Stimulated activated effector memory CD8-positive, alpha-beta T cell treated with anti-CD3 and anti-CD28 coated beads, Interleukin-12 subunit alpha, Interleukin-12 subunit beta, amount 100 ng/mL, for 72 hours (primary cell): ENCODE measurements at places on chromosomes 6 and 20.

- no peak for DNase-seq
Observed at GRCh38 chr20:63023071-63023935, 16.5 kb upstream of the BHLHE23 start.

- DNase-seq = no peak
Observed at GRCh38 chr6:53010504-53010903, 15.4 kb upstream of the GSTA4 start.

- no peak for DNase-seq
Observed at GRCh38 chr6:56370127-56370540, 122.8 kb upstream of the COL21A1 start.

- no peak for DNase-seq
Observed at GRCh38 chr6:148521586-148521985, 178.9 kb downstream of the SASH1 start.

GRCh38 chr20:14775778-14776177, 438.4 kb upstream of the FLRT3 start:
- DNase-seq = no peak

DNA sequence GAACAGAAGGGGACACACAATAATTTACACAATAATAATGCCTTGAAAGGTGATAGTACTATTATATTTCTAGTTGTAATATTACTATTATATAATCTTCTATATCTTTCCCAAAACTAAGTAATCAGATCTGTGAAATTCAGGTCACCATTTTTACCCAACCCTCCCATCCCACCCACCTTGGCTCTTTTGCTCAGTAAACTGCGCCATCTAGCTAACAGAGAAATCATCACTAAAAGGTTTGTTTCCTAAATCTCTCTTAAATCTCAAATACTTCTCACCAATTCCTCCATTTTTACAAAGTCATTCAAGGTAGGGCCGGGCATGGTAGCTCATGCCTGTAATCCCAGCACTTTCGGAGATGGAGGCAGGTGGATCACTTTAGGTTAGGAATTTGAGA, 83.4 kb downstream of the CDK19 start:
- no peak for DNase-seq

GRCh38 chr6:147116056-147116455, 88.2 kb upstream of the STXBP5 start:
- DNase-seq = no peak

- no peak for DNase-seq
Observed at GRCh38 chr6:67896476-67896875, 738.6 kb upstream of the ADGRB3 start.

DNA sequence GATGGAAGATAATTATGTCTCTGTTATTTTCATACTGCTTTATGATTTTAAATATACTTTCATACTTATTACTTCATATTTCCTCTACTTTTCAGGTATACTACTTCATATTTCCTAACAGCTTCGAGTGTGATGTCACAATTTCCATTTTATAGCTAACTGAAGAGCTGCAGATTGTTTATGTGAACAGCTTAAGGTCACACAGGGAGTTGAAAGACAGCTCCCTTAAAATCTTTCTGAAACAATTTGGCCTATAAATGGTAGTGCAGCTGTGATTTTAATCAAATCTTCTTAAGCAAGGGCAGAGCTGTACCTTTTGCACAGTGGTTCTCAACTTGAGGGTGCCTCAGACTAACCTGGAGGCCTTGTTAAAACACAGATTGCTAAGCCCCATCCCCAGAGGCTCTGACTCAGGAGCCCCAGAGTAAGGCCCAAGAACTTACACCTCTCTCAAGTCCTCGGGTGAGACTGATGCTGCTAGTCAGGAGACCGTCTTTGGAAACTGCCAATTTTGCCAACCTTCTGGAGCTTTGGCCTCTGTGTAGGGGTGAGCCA, 347.0 kb upstream of the HSF2 start:
- no peak for DNase-seq

GRCh38 chr20:37564388-37565133, 36.9 kb upstream of the BLCAP start:
- DNase-seq = peak; percentile 71

- DNase-seq = no peak
Observed at GRCh38 chr20:56621730-56622129, 7.4 kb upstream of the TFAP2C start.

DNA sequence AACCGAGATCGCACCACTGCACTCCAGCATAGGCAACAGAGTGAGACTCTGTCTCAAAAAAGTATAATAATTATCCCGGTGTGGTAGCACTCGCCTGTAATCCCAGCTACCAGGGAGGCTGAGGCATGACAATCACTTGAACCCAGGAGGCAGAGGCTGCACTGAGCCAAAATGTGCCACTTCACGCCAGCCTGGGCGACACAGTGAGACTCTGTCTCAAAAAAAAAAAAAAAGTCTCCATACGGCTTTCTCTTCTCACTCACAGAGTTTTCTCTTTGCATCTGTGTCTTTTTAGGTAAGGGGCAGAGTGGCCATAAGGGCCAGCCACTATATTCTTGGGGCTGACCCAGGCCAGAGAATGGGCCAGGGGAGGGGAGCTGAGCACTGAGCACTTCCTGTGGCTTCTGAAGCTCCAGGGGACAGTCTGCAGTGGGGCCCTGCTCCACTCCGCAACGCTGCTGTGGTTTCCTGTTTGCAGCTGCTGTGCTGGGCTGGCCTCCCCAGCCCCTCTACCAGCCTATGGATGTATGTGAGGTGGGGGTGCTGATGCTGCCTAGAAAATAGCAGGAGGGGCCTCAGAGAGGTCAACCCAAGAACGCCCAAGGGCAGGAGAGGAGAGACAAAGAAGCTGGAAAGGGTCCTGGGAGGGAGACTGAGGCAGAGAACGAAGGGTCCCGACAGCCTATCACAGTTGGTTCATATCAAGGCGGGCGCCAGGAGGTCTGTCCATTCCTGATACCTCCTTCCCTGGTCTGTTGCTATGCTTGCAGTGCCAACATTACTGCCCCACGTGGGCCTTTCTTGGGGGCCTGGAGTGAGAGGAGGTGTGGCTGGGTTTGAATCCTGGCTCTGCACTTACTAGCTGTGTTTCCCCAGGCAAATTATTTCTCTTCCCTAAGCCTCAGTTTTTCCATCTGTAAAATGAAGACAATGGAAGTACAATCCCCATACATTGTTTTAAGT, 16.0 kb downstream of the SLA2 start:
- peak; percentile 28 for DNase-seq

GRCh38 chr6:21167790-21168189, 425.8 kb upstream of the SOX4 start:
- no peak for DNase-seq

DNA sequence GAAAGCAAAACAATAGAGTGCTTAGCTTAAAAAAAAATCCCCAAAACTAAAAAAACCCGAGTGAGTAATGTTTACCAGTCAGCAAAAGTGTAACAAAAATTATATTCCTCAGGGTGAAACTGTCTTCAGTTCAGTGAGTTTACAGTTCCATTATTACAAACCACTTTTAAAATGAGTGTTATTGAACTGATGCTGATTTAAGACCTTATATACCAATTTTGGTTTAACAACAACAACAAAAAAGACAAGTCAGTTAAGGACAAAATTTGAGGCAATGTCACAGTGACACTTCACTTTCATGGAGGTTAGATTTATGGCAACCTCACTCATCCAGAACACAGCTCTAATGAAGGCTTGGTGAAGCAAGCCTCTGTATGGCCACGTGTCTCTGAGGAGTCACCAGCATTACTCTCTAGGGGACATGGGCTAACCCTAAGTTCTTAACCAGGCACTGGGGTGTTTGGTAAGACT, 630.8 kb downstream of the PHF3 start:
- no peak for DNase-seq

GRCh38 chr6:102812242-102812641, 1418.7 kb downstream of the GRIK2 start:
- DNase-seq = no peak

GRCh38 chr6:143679041-143679440, 1.3 kb downstream of the PHACTR2 start:
- no peak for DNase-seq

- no peak for DNase-seq
Observed at GRCh38 chr20:1722513-1723050, 65.0 kb upstream of the SIRPG start.

DNA sequence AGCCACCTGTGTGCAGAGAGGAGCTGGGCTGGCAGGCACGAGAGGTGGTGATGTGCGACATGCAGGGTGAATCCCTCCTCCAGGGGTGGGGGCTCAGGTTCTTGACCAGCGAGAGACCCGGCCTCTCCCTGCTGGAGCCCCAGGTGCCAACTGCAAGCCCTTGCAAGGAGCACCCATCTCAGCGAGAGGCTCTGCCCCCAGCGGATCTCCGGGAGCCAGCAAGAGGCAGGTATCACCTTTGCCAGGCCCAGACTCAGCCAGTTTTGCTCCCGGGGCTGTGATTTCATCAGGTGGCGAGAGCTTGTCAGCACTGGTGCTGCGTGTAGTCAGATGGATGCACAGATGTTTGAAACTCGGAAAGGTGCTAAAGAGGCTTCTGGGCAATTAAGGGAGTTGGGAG, 87.7 kb downstream of the TFAP2C start:
- no peak for DNase-seq

GRCh38 chr20:18712882-18713281, 100.7 kb upstream of the SCP2D1 start:
- no peak for DNase-seq

DNA sequence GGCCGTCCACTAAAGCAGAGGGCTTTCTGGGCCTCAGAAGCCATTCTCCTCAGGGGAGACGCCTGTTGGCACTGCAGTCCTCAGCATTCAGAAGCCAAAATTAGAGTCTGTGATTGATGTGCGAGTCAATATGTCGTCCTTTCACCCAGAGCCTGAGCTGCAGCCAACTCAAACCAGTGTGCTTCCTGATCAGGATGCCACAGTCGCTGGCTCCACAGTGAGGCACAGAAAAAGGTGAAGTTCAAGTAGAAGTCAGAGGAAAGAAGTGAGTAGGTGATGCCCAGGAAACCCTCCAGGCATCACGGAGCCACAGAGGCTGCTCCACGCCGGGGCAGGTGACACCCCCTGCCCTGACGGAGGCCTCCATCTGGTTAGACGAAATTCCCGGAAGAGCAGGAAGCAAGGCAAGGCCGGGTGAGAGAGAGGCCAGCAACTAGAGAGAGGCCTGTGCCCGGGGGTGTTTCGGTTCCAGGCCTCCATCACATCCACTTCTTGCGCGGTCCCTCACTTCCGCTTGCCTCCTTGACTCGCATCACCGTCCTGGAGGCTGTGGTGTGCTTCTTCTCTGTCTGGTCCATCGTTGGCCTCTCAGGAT, 177.7 kb upstream of the SNX9 start:
- DNase-seq = no peak

DNA sequence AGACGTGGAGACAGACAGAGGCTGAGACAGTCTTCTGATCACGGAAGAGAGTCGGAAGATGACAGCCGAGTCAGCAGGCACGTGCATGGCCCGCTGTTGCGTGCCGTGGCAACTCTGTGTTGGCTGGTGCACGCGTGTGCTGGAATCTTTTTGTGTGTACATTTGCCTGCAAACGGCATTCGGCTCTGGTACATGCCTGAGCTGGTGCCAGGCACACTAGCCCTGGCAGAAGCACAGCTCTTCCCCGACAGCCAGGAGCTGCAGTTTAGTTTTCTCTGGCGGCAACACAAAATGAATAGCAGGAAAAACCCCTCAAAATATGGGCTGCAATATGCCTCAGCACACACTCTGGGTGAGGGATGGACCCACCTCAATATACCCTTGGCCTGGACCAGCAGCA, 769 bp upstream of the PDYN start:
- DNase-seq = no peak

- no peak for DNase-seq
Observed at GRCh38 chr20:46108435-46108841, 9.7 kb upstream of the CD40 start.

DNA sequence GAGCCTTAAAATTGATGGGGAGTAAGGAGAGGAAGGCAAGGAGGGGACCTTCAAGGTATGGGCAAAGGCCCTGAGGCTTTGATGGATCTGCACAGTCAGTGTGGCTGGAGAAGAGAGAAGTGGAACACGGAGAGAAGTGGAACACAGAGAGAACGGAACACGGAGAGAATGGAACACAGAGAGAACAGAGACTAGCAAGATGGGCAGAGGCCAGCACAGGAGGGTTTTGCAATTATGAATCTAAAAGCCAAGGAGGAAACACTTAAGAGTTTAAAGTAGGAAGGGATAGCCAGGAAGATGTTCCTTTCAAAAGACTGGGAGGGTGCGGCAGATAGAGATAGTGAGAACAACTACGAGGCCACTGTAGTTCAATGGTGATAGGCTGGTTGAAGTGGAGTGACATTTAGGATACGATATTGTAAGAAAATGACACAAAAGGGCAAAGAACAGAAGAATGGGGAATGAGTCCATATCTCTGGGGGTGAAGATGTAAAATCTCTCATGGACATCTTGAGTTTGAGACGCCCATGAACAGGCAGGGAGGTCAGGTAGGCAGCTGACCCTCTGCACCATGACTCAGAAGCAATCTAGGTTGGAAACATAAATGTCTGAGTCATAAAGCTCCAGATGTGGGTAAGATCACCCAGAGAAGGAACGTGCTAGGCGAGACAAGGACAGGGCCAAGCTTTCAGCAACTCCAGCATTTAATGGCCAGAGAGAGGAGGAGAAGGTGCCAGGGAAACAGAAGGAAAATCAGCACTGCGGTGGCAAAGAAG, 25.4 kb downstream of the ZMYND8 start:
- DNase-seq = no peak

DNA sequence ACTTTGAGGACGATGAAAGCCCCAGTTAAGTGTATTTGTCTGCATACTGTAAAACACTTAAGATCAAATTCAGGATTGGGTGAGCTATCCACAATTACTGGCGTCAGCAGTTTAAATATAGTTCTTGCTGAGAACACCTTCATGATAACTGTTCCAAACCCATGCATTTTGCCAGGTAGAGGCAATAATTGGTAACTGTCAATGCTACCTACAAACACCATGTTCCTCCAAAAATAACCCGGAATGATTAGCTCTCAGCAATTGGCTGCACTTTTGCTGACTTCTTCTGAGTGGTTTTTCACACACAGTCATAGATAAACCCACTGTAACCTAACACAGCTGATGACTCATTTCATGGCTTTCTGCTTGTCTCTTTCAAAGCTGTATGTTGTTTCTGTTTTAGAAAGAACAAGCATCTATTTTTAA, 1358.6 kb upstream of the GJE1 start:
- DNase-seq = no peak

DNA sequence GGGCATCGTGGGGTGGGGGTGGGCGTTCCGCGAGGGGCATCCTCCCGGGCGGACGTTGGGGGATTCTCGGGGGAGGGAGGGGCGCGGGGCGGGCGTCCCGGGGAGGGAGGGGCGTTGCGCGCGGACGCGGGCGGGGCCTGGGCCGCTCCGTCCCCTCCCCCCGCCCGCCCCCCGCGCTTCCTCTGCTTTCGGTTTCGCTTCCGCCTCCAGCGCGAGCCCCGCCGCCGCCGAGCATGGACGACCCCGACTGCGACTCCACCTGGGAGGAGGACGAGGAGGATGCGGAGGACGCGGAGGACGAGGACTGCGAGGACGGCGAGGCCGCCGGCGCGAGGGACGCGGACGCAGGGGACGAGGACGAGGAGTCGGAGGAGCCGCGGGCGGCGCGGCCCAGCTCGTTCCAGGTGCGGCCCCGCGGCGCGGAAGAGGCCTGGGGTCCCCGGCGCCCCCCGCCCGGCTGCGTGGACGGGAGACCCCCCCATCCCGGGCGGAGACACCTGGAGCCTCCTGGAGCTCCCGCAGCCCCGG, at the start of gene OGFR:
Gene OGFR, plus strand, starts transcription at position 209 of the 528 bp plus-strand sequence. Its CDS starts 25 bp downstream, at position 234.
- DNase-seq = peak; percentile 56
